Stimulated activated CD8-positive, alpha-beta memory T cell treated with anti-CD3 and anti-CD28 coated beads, Interleukin-7, amount 100 ng/mL, for 4 hours (primary cell): ENCODE measurements at places on chromosomes 5 and 9.

DNA sequence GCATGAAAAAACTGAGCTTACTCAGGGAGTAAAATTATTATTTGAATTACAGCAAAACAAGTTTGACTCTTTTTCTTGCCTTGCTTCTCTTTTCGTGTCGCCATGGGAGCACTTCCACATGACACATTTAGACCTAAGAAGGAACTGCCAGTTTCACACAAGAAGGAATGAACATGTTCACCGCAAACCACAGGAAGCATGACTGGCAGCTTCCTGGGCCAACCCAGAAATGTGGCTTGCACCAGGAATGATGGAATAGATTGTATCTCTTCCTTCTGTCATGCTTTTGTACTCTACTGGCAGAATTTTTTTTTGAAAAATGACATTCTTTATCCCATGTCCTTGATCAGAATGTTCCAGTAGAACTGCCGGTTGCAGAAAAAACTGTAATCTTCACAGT is 32.9 kb upstream of the MAN2A1 start:
- DNase-seq = peak; percentile 11

GRCh38 chr5:33692980-33693379 is 198.8 kb downstream of the ADAMTS12 start:
- no peak for DNase-seq

- DNase-seq = no peak
Observed at GRCh38 chr5:132761321-132762240, 14.4 kb downstream of the CCNI2 start.

- no peak for DNase-seq
Observed at GRCh38 chr5:81134066-81134465, 99.1 kb upstream of the CKMT2 start.

- no peak for DNase-seq
Observed at GRCh38 chr5:58462154-58462553, 2.3 kb upstream of the PLK2 start.

DNA sequence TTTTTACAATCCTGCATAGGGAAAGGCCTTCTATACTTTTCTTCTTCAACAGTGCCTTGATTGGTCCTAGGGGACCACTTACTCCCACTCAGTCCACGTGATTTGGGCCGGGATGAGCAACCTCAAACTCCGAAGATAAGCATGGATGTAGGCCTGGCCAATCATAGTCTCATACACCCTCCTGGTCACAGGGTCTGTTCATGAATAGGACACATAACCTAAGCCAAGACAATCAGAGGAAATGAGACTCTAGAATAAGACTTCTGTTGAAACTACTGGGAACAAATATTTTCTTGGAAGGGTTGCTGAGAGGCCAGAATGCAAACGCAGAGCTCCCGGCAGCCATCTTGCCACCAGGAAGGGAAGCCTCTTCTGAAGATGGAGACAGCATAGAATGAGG is 68.1 kb downstream of the ARL15 start:
- DNase-seq = no peak

DNA sequence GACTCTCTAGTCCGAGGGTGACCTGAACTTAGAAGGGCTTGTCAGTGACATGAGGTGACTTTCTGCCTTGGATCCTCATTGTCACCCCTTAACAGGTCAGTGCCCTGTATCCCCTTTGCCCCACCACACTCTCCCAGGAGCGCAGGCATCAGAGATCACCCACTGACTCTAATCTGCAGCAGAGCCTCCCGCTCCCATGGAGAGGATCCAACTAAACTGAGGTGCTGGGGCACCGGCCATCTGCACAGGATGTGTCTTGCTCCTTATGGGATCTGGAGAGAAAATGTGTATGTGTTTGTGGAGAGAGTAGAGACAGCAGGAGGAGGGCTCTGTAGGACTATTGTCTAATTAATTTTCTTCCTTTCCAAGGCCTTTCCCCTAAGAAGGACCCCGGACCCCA is 213.7 kb downstream of the ROR2 start:
- DNase-seq = no peak

DNA sequence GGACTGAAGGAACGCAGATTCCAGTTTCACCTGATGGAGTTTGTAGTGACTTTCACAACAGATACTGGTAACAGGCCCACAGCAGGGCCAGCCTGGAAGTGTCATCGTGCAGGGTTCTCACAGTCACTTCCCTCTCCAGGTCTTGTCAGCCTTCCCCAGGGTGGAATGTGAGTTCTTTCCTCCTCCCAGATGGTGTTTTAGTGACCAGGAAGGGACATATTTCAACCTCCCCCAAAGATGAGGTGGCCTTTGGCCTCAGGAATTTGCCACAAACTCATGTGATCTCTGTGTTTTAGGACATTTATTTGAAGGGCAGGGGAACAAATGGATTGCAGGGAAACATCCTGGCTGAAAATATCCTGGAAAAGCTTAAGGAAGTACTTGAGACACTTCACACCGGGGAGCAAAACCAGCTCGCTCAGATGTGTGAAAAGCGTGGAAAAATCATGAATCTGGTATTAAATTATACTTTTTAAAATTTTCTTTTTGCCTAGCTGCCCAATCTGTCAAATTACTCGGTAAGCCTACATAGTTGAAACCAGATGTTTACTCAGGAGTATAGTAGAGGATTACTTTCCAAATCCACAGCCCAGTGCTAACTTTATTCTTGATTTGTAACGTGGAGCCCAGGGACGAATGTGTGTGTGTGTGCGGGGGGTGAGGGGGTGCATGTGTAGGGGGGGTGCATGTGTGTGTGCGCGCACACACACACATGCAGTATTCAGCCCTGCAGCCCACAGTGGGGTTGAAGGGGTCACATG is 66.8 kb downstream of the PTPDC1 start:
- no peak for DNase-seq

GRCh38 chr5:134964359-134965270 is 3.1 kb upstream of the CATSPER3 start:
- DNase-seq = no peak

GRCh38 chr9:136282272-136282861 is 21.5 kb downstream of the CCDC187 start:
- DNase-seq = no peak

- DNase-seq = no peak
Observed at GRCh38 chr9:78666818-78667414, 370.0 kb downstream of the PSAT1 start.

- no peak for DNase-seq
Observed at GRCh38 chr9:132671620-132672412, 1.6 kb downstream of the GTF3C4 start.

GRCh38 chr5:145978708-145979107 is 42.3 kb downstream of the SH3RF2 start:
- DNase-seq = no peak

DNA sequence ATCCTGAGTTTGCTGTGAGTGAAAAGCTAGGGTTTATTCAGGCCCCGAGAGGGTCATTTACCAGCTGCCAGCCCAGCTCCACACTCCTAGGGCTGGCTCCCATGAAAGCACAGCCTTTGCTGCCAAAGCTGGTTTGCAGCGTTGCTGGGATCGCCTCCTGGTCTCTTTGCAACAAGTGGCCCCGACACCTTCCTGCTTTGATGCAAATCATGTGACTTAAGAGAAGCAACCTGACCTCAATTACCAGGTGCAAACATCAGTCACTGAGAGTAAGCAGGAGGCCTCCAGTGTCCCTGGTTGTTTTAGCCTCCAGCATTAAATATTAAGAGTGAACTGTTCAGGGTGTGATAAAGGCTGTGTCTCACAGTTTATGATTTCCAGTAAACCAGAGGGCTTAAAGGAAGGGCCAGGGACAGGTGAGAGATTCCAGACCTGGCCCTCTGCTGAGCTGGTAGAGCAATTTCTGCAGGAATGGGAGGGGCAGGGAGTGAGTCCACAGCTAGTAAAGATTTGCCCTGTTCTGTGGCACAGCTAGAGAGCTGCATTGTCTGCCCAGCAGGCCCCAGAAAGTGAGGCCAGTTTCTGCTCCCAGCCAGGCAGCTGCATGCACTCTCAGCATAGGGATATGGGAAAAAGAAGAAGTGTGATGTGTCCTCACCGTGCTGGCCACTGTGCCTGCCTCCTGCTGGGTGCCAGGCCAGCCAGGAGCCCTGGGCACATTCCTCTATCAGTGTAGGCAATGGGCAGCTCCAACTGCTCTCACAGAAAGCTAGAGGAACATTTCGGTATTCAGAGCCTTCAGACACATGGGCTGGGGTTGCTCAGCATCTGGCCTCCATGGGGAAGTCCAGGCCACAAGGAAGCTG is 58.0 kb downstream of the SLC22A5 start:
- peak; percentile 49 for DNase-seq

GRCh38 chr5:135217669-135218485 is 181.2 kb downstream of the MACROH2A1 start:
- no peak for DNase-seq

- DNase-seq = no peak
Observed at GRCh38 chr5:15013654-15014463, 142.3 kb upstream of the ANKH start.

GRCh38 chr9:131579789-131580211 is 34.5 kb downstream of the PRRT1B start:
- no peak for DNase-seq
